Stimulated activated CD4-positive, alpha-beta T cell treated with anti-CD3 and anti-CD28 coated beads, Interleukin-4, amount 100 ng/mL, for 48 hours (primary cell): ENCODE measurements at places on chromosomes 5 and 9.
A peak's percentile ranks its signal among the peaks of the same experiment; 100 is the strongest.

DNA sequence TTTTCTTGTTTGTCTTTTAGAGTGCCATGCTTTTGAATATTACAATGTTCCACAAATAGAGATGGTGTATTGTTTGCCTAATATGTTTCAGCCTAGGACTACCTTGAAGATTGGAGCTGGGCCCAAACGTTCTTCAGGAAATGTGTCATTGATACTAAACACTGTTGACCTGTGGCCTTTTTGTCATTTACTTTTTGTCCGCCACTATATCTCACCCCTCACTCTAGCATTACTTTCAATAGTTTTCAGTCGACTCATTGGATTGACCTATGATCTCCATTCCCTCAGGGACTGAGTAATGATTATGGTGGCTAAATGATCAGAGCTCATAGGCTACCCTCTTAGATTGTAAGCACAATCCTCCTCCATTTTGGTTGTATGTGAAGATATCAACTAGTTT is 115.8 kb downstream of the NUDT12 start:
- no peak for DNase-seq

- no peak for DNase-seq
Observed at GRCh38 chr5:147997486-147997885, 66.3 kb upstream of the SPINK5 start.

GRCh38 chr5:59391576-59391975 is 501.9 kb downstream of the PDE4D start:
- no peak for DNase-seq

DNA sequence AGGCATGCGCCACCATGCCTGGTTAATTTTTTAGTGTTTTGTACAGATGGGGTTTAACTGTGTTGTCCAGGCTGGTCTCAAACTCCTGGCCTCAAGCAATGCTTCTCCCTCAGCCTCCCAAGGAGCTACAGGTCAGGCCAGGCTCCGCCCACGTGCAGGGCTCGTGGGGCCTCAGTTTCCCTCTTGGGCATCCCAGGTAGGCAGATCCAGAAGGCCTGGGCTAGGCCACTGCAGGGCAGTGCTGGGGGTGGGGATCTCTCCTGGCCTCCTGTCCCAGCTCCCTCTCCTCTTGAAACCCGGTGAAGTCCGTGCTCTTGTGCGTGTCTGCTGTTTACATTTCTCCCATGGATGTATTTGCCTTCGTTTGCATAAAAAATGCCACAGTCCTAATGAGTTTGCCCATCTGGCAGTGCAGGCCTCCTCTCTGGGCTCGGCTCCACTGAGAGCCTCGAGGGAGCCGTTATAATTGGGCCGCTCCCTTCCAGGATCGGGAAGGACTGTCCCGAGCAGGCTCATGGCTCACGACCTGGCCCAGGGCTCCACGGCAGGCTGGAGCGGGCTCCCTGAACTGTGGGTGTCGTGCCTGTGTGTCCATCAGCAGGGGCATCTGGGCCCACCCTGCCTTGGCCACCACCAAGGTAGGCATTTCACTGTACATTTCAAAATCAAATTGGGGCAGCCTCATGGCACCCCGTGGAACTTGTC is 52.6 kb upstream of the RUFY1 start:
- no peak for DNase-seq

- DNase-seq, result no peak
Observed at GRCh38 chr5:127322403-127322802, 31.8 kb downstream of the MEGF10 start.

- no peak for DNase-seq
Observed at GRCh38 chr5:153534102-153534501, 43.6 kb downstream of the GRIA1 start.

GRCh38 chr5:82277987-82278710 is at the start of gene RPS23:
Gene RPS23, minus strand, starts transcription at chr5:82278354. Its CDS starts 31 bp downstream, at chr5:82278323.
- peak; percentile 79 for DNase-seq

DNA sequence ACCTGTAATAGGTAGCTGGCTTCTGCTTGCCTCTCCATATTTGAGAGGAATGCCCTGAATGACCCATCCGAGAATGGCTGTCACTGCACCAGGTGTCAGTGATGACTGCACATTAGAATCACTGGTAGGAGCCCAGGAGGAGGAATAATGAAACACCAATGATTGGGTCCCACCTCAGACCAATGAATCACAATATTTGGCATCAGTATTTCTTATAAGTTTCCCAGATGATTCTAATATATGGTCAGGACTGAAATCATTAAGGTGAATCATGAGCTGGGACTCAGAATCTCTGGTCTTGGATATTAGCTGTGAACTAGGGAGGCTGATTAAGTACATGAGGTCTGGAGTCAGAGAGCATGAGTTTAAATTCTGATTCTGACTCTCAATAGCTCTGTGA is 23.4 kb downstream of the ARSB start:
- DNase-seq, result no peak

DNA sequence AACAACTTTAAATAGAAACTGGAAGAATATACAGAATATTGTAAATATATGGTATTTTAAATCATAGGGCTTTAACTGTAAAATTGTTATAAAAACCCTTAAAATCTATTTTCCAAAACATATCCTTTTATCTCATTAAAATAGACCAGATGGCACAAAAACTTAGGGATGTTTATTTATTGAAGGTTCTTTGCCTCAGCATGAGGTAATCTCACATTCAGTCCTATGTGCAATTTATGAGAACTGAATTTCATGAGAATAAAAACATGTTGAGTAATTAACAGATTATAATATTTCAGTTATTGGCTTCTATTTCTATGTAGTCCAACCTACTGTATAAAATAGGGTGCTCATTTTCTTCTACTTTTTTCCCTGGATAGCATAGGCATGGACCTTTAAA is 329.2 kb upstream of the PRR16 start:
- no peak for DNase-seq

- no peak for DNase-seq
Observed at GRCh38 chr5:146620031-146620668, 104.2 kb upstream of the GPR151 start.

DNA sequence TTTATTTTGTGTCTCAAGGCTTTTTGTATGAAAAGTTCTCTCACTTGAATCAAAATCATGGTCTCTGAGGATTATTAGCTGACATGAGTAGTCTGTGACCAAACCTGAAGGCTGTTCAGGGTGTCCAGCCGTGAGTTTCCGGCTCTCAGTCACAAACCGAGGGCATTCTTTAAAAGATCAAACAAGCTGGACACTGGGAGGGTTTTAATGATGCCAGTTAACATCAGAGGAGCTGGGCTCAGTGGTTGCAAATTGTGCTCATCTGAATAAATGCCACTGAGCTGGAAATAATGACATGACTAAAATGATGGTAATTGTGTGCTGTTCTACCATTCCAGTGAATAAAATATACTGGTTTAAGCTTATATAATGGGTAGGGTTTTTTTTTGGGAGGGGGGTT is 153.1 kb downstream of the FOCAD start:
- DNase-seq, result no peak

DNA sequence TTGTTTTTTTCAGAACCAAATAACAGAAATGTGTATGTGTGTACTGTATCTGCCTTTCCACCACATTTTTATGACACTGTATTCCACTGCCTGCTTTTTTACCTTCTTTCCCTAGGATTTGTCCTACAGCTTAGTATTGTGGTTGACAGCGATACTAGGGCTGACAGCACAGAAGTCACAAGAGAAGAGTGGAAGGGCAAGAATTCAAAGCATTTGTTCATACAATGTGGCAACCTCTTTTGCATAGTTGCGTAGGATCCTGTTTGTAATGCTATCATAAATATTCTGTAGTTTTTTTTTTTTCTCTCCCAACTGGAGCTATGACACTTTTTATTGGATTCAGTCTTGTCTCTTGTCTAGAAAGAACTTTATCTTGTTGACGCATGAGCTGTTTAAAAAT is 5.6 kb upstream of the BNIP1 start:
- no peak for DNase-seq

DNA sequence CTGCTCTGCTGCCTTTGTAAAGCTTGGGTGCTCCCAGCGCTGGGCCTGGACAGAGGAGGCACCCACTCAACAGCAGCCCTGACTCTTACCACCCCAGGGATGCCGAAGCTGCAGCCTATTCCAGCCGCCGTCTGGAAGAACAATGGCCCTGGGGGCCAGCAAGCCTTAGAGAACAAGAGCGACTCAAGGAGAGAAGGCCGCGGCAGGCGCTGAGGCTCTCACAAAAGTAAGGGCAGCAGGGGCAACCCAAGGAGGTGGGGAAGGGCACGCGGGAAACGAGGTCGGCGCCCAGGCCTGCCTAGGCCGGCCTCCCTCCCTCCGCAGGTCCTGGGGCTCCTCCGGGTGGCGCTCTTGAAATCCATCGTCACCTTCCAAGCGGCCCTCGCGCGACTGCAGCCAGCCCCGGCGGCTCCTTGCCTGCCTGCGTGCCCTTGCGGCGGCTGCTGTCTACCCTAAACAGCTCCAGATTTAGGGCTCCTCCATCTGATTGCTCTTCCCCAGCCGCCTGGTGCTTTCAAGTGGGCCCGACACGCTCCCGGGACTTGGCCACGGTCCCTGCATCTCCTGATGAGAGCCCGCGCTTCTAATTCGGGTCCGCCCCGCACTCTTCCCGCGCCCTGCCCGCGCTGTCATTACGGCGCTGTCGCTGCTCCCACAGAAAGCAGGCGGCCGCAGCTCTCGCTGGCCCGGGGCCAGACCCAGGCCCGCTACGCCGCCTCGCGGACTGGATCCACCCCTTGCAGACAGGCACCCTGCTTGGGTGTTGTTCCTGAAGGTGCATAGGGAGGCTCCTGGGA is 213.3 kb downstream of the SEMA6A start:
- DNase-seq, result no peak

GRCh38 chr5:139806111-139806510 is 10.5 kb downstream of the PSD2 start:
- DNase-seq, result no peak

GRCh38 chr9:108130905-108131304 is 641.3 kb upstream of the KLF4 start:
- DNase-seq, result no peak

DNA sequence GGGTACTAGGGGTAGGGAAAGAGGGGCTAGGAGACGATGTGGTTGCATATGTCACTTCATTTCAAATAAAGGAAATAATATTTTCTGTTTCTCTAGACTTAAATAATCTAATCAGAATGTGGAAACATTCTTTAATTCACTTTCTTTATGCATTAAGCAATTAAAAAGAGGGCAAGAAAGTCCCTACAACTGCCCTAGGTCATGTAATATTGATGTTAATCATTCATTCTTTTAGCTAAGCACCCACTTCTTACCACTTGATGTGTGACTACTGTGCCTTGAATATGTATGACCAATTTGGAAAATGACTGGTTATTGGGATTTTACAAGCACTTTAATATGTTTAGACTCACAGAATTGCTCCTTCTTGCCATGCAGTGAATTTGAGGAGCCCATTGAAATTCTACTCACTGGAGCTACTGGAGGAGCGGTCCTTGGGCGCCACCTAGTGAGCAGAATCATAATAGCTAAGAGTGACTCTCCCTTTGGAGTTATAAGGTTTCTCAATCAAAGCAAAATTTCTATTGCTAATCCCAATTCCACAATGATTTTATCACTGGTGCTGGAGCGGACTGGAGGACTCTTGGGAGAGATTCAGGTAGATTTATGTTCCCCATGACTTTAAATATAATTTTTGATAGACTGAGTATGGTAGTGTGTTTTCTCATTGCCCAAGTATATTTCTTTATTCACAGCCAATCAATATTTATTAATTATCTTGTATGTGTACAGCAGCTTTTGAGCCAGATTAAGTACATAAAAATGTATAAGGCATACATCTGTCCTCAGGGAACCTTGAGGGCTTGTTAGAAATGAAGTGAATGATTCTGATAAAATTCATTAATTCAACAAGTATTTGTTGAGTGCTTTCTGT is 225.1 kb downstream of the ADGRV1 start:
- peak; percentile 63 for DNase-seq

DNA sequence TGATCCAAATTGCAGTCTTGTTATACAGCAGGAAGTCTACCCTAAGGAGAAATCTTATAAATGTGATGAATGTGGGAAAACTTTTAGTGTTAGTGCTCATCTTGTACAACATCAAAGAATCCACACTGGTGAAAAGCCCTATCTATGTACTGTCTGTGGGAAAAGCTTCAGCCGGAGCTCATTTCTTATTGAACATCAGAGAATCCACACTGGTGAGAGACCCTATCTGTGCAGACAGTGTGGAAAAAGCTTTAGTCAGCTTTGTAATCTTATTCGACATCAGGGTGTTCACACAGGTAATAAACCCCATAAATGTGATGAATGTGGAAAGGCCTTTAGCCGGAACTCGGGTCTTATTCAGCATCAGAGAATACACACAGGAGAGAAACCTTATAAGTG is 10.4 kb downstream of the ZNF189 start:
- DNase-seq, result no peak

- no peak for DNase-seq
Observed at GRCh38 chr5:160293901-160294561, 18.3 kb downstream of the CCNJL start.

DNA sequence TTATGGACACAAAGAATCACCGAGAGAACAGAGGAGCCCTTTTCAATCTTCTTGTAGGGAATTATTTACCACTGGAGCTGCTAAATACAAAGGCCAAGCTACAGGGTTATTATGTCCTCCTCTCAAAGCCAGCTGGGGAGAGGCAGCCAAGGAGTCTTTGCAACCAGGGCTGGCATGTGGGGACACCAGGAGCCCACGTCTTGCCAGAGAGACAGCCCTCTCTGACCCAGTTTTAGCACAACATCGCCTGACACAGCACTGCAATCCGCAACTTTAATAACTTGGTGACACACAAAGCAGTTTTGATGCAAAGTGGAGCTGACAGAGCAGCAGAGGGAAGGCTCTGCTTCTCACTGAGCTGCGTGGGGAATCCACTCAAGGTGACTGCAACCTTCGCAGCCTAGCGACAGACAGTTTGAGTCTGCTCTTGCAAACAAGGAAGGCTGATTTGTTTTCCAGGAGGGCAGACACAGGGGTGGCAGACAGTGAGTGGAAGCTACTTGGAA is 33.6 kb downstream of the TLR4 start:
- DNase-seq, result no peak

DNA sequence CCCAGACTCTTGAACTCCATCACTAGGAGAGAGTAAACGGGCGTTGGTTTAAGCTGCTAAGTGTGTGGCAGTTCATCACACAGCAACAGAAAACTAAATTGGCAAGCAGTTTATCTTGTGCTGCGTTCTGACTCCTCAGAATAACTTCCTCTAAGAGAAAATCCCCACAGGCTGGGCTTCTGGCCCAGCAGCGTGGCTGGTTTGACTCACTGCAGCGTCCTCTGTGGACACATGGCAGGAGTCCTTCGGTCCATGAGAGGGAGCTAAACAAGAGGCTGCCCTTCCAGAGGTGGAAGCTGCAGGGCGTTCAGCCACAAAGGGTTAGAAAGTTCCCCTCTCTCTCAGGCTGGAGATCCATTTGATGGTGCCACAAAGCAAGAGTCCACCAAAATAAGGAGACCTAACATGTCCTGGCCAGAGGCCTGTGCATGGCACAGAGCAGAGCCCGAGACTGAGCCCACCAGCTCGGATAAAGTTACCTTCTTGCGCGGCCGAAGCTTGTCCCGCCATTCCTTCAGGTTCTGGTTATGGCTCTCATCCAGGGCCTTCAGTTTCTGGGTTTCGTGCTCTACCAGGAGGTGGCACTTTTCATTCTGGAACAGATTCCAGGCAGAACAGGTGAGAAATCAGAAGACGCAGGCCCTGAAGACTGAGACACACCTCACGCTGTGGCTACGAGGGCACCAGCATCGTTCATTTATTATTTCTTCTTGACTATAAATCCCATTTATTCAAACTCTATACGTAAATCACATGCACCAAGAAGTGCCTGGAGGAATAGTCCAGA is 46.2 kb upstream of the FBXW11 start:
- no peak for DNase-seq

- no peak for DNase-seq
Observed at GRCh38 chr9:101130054-101130453, 101.5 kb downstream of the PLPPR1 start.

GRCh38 chr5:157266286-157267007 is 524 bp downstream of the CYFIP2 start:
- DNase-seq, result no peak
